Upper lobe of left lung (tissue), 6 donors: ENCODE measurements at places on chromosomes 11 and 22.

DNA sequence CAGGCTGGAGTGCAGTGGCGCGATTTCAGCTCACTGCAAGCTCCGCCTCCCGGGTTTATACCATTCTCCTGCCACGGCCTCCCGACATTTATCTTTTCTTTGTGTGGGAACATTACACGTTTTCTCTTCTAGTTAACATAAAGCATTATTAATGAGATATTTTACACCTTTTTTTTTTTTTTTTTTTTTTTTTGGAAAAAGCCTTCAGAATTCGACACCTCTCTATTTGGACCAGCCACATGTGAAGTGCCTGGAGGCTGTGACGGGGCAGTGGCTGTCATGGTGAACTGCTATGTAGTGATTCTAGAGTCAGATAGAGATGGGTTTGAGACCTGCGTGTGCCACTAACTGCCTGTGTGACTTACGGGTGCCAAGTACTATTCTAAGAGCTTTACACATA lies 64.3 kb downstream of the SMIM38 start:
- DNase-seq, result no peak

- DNase-seq, result no peak
These were observed 352.7 kb upstream of the MPPED2 start for GRCh38 chr11:30938810-30939209.

- no peak for DNase-seq
These were observed 9.2 kb upstream of the MAPK1 start for GRCh38 chr22:21876486-21877176.

DNA sequence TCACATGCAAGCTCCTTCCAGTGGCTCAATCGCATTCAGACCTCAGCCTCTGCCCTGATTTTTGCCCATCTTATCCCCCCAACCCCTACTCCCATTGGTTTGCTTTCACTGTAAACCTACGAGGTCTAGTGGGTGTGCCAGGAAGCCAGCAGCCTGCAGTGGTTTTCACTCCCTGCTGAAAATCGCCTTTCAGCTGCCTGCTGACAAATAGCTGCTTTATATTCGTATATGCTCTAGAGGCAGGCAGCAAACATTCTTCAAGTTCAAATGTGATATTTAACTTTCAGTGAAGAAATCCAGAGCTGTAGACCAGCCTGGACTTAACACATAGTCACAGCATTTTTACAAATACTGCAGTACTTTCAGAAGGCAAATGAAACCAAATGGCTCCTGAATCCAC lies 92.8 kb upstream of the APOA1 start:
- DNase-seq, result no peak

GRCh38 chr22:48313175-48313830 lies 1514.4 kb downstream of the BRD1 start:
- no peak for DNase-seq
